Right ventricle myocardium superior (tissue), 1 donor: ENCODE measurements at places on chromosomes 13 and 19. TPM values are rescaled to one million over a fixed set of nuclear protein-coding genes. Genes with fewer than 3 reads are reported as not detected.

Gene CACNA1A
- 1.00 TPM for total RNA-seq

Gene GNG14
- not detected for total RNA-seq

Gene ZNF730
- total RNA-seq = not detected

Gene ZNF100
- total RNA-seq = 8.0 TPM

Gene ZFR2
- not detected for total RNA-seq

DNA sequence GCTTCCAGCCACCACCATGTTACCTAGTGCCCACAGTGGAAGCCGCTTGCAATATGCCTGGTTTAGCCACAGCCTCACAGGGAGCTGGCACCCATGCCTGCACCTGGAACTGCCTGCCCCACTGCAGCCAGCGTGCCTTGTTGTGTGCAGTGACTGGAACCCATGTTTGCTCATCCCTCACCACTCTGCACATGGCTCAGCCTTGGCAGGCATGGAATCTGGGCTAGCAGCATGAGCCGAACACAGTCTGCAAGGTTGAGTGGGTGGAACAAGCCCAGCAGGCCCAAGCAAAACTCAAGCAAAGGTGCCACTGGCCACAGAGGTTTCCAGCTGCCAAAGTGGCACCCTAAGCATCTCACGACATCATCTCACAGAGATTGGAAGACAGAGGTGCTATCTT, 269.5 kb downstream of the PCDH20 start:
- peak; percentile 24 for DNase-seq

- DNase-seq = no peak
Measured at GRCh38 chr19:40800997-40801377, 2.0 kb downstream of the EGLN2 start.

- DNase-seq = no peak
Measured at GRCh38 chr19:19006213-19006612, 27.1 kb downstream of the SUGP2 start.

GRCh38 chr19:55166530-55167268, at the start of gene DNAAF3:
Gene DNAAF3, minus strand, starts transcription at chr19:55166613. Its CDS starts 200 bp downstream, at chr19:55166413.
- peak; percentile 92 for DNase-seq
